ENCODE measurements at places on chromosomes 12 and 14.
A peak's percentile ranks its signal among the peaks of the same experiment; 100 is the strongest.

DNA sequence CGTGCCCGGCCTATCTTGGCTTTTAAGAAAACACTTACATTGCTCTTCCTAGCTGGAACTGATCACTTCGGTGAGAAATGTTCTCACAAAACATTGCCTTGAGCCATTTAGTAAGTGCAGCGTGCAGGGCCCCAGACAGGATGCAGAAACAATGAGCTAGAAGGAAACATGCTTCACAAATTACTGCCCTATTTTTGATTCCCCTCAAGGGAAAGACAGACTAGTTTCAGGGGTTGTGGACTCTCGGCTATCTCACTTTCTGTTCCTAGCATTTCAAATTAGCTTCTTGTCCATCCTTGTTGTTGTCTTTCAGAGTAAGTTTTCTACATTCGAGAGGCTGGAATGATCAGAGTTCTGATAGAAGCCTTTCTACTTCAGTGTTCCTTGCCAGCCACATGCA is 21.6 kb downstream of the TGFB3 start:
- no peak for DNase-seq

DNA sequence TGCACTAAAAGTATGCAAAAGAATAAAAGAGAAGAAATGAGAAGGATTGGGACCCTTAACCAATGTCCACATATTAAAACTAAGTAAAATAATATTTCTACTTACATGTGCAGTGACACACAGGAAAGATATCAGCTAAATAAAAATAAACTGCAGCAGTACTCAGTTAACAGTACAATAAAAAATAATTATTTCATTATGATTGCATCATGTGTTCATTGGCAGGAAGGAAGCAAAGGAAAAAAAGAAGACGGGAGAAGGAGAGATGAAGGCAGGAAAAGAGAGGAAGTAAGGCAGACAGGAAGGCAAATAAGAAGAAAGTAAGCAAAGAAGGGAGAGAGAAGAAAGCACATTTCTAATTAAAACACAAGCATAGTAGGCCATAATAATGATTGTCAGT is 33.0 kb downstream of the RASSF9 start:
- no peak for DNase-seq

DNA sequence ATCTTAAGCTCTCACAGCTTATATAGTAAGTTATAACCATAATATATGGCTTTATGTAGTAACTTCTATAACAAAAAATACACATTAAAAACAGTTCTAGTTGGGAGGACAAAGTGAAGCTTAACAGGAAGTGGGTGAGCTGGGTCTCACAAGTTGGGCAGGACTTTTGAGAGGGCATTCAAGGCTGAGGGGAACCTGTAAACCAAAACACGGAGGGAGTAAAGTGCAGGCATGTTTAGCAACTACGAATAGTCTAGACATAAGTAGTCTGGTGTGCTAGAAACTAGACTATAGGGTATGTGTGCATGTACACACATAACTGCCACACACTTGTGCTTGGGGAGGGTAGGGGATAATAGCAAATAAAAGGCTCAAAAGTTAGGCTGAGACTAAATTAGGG is 14.2 kb upstream of the NEK9 start:
- no peak for DNase-seq

GRCh38 chr12:116528065-116528464 is 31.1 kb upstream of the MAP1LC3B2 start:
- no peak for DNase-seq

DNA sequence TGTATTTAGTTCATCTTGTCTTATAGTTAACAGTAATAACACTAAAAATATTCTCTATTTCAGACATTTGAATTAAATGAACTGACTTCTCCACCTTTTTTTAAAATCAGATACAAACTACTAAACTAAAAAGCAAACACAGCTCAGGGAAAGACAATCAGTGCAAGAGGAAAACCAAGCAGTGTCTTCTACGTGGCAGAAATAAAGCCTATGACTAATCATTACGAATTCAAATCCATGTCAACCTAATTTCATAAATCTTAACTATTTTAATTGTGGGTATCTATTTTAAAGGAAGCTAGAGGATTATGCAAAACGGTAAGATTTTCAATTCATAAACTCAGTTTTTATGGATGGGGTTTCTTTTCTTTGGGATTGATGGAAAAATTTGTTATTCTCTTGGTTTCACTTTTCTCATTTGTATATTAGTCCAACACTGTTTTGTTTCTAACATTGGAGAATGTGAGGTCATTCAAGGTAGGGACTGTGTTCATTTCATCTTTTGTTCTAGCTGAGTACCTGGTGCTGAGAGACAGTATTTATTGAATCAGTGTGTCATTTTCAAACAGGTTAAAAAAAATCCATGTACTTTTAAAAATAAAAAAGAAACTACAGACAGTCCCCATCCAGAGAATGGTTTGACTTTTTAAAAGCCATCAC is 12.8 kb upstream of the PALS1 start:
- DNase-seq, result no peak

DNA sequence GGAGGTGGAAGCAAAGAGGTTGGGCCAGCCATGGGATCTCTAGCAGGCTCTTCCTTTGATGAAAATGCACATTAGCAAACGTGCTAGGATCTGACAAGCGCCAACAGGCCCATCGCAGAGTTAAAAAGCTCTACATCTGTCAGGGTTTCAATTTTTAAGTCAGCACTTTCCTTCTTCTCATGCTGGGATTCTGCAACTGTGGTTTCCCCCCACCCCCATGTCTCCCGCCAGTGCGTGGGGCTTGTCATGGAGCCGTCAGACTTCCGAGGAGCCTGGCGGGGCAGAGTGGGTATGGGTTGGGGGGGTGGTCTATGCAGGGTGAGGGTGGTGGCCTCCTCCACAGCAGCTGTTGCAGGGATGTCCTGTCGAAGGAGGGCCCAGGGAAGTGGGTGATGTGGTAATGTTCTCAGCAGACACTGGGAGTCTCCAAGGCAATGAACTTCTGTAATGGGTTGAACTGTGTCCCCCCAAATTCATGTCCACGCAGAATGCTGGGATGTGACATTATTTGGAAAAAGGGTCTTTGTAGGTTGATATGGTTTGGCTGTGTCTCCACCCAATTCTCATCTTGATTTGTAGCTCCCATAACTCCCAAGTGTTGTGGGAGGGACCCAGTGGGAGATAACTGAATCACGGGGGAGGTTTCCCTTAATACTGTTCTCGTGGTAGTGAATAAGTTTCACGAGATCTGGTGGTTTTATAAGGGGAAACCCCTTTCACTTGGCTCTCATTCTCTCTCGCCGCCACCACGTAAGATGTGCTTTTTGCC is 115.2 kb upstream of the MAP1LC3B2 start:
- DNase-seq, result peak; percentile 1

DNA sequence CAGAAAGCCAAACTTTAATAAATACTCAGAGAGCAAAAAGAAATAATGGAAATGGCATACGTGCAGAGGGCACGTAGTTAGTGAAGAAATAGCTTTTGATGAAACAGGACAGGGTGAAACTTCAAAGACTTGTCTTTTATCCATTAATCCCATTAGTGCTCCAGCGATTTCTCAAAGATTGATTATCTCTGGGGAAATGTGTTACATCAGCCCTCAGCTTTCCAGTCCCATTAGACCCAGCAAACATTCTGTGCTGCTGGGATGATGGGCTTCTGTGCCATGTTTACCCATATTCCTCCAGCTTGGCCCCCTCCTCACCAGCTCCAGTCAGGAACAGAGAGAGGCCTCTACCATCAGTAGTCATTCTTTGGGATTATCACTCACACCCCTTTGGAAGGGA is 113.1 kb downstream of the CACNA1C start:
- no peak for DNase-seq

DNA sequence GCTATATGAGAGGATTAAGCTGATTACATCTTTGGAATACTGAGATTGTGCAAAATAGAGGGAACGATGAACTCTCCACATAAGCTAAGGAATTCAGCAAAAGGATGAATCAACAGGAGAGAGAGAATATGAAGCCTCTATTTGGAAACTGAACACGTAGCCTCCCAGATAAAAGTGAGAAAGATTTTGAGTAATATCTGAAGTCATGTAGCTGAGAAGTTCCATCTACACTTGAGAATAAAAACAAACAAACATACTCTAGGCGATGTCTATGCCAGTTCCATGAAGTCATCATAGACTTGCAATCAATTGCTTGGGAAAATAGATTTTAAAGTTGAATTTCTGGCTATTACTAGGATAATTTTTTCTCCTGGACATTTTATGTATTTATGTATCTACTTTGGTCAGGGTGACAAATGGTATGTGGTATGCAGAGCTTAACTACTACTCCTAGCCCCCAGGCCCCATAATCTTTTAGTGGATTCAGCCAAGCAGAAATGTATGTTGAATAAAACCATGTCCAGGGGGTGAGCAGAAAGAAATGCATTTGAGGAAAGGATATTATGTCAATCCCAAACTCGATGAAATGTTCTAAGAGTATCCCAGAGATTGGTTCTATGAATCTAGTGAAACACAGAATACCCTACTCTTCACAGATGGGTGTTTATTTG is 627.4 kb downstream of the DIO2 start:
- DNase-seq, result no peak

- no peak for DNase-seq
These were observed 50.7 kb downstream of the JAG2 start for GRCh38 chr14:105117710-105118385.

DNA sequence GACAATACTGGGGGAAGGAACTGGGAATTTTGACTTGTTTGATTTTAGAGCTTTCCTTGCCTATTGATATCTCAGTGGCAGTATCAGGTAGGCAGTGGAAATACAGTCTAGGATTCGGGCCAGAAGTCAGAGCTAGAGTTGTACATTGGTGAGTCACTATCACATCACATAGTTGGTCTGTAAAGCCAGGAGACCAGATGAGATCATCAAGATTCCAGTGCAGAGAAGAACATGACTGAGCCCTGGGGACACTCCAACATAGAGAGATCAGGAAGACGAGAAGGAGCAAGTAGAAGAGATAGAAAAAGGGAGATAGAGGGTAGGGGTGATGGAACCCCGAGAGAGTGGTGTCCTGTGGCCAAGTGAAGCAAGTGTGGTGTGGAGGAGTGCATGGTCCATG is 46.6 kb upstream of the NR1H4 start:
- DNase-seq, result no peak

- no peak for DNase-seq
These were observed 15.1 kb downstream of the PPM1H start for GRCh38 chr12:62919838-62920237.

GRCh38 chr14:47526591-47527244 is 148.7 kb downstream of the MDGA2 start:
- no peak for DNase-seq

DNA sequence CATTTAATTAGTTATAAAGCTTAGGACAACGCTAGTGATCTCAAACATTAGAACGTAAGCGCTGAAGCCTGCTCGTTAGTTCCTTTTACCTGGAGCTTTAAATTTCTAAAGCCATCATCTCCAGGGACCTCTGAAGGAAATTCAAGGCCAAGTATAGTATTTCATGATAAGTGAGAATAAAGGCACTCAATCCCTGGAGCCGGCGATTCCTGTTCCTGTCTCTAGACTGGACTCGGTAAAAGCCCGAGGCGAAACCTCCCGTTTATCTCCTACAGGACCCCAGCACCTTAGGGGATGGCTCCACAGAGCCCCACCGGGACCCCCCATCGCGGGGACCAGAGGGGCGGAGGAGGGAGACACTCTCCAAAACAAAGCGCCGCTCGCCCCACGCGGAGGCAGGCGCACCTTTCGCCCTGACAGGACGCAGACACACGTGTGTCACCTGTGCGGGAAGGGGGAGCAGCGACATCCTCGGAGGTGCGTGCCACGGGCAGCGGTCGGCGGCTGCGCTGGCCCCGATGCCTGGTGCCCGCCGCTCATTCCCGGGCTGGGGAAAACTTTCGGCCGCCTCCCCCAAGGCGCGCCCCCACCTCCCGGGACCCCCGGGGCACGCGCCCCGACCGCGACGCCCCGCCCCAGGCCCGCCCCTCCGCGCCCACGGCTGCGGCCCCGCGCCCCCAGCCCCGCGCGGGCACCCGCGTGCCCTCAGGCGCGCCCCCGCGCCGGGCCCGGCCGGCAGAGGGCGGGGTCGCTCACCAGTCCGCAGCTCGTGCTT is 678 bp downstream of the RPS6KA5 start:
- DNase-seq, result peak; percentile 35

GRCh38 chr12:116964054-116965050 is 53.6 kb downstream of the FBXW8 start:
- no peak for DNase-seq
